ENCODE measurements at places on chromosomes 4 and X. TPM values are rescaled to one million over a fixed set of nuclear protein-coding genes. Genes with fewer than 3 reads are reported as not detected.

DNA sequence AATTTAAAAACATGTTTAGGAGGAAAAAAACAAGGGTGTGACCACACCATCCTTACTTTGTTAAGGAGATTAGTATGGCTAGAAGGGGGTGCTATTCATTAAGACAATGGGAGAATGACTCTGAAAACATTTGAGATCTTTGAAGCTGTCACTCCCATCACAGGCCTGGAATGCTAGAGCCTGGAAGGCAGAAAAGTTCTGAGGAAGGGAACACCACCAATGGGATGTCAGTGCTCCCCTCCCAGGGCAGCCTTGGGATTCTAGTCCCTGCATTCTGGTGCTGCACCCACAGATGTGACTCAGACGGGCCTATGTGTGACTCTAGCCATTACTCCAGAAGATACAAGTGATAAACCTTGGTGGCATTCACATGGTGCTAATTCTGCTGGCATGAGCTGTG, 162.2 kb upstream of the ANXA10 start:
- no peak for DNase-seq

GRCh38 chrX:14027511-14028019, 2.1 kb downstream of the GEMIN8 start:
- DNase-seq = peak; percentile 93

DNA sequence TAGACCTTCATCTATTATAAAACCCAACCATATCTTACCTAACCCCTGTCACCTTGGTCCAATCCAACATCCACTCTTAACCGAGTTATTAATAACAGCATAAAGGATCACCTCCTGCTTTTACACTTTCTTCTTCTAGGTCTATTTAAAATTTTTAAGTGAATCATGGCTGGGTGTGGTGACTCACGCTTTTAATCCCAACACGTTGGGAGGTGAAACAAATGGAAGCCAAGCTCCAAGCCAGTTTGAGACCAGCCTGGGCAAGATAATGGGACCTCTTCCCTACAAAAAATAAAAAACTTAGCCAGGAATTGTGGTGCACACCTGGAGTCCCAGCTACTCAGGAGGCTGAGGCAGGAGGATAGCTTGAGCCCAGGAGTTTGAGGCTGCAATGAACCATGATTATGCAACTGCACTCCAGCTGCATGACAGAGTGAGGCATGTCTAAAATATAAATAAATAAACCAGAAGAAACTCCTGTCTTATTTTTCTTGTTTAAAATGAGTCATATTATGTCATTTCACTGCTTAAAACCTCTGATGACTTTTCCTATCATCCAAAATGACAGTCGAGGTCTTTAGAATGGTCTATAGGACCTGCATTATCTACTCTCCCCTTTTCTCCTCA, 188.4 kb downstream of the GASK1B start:
- DNase-seq = no peak

GRCh38 chrX:64427787-64428186, 32.5 kb upstream of the MTMR8 start:
- no peak for DNase-seq

DNA sequence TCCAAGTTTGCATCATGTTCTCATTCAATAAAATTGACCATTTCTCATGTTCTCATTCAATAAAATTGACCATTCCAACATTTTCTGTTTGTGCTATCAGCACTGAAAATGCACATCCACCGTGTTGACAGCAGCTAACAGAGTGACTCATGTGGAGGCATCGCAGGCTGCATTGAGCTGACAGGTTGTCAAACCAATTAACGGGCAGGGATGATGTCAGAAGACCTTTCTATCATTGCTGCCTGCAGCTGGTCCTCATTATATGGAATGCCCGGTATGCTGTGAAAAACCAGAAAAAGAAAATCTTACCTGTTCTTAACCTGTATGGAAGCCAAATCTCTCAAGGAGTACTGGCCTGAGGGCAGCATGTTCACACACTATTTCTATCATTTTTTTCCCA, 202.0 kb downstream of the SMIM20 start:
- DNase-seq = no peak

DNA sequence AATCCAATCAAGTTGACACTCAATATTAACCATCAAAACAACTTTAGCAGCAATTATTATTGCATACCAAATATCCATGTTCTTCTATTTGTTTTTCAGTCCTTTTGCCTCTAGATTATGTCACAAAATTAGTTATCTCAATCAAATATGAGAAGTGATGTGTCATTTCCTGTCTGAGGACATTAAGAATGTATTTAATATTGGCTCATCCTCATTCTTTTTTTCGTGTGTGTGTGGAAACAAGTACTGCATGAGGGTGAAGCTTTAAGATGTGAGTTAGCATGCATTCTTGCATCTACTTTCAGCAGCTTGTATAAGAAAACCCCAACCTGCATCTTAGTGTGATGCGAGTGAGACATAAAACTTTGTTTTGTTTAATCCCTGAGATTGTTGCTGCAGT, 301.4 kb downstream of the GRIA2 start:
- no peak for DNase-seq

GRCh38 chrX:6770936-6771335, 236.0 kb upstream of the VCX3A start:
- no peak for DNase-seq

- DNase-seq = no peak
These were observed 141.3 kb upstream of the NALF2 start for GRCh38 chrX:69362856-69363255.

- DNase-seq = peak; percentile 2
These were observed 22.2 kb upstream of the TBC1D8B start for GRCh38 chrX:106780264-106780663.

F9 gene
- not detected for total RNA-seq

ADGRG4 gene
- total RNA-seq = not detected

ADAMTS3 gene
- 2.5 TPM for total RNA-seq

DNA sequence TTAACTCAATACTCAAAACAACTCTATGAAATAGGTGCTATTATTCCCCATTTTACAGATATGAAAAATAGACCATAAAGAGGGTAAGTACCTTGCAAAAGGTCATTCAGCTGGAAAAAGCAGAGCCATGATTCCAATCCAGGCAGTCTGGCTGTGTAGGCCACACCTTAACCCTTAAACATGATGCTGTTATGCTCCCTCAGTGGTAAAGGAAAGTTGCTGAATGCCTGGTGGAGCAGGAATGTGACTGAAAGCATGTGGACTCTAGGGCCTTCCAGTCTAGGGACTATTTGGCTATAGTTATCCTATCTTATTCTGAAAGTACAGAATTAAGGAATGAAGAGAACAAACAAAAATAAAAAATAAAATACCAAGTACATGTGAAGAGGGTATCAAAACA, 19.6 kb downstream of the RP2 start:
- no peak for DNase-seq

GRCh38 chrX:133921764-133922389, 63.5 kb downstream of the GPC3 start:
- DNase-seq = peak; percentile 76

MSANTD1 gene
- not detected for total RNA-seq

MSX1 gene
- total RNA-seq = 4.5 TPM

DNA sequence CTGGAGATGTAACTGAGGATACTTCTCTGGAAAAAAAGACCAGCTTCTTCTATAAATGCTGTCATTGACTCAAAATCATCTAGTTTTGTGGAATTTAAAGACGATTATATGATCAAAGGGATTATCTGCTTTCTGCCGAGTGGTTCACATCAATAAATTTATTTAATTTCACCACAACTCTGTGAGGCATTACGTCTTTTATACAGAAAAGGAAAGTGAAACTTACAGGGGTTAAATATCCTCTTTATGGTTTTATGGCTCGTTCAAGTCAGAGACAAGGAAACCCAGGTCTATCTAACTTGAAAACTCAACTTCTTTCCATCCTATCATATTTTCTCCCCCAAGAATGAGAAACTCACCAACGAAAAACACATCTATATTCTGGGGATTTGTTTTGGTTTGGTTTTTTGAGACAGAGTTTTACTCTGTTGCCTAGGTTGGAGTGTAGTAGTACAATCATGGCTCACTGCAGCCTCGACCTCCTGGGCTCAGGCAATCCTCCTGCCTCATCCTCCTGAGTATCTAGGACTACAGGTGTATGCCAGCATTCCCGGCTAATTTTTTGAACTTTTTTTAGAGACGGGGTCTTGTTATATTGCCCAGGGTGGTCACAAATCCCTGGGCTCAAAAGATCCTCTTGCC, 377.9 kb upstream of the EMCN start:
- DNase-seq = peak; percentile 2

GRCh38 chr4:40058121-40058520, 1.5 kb downstream of the N4BP2 start:
- no peak for DNase-seq

GRCh38 chrX:151393514-151393913, 3.5 kb upstream of the VMA21 start:
- no peak for DNase-seq

DNA sequence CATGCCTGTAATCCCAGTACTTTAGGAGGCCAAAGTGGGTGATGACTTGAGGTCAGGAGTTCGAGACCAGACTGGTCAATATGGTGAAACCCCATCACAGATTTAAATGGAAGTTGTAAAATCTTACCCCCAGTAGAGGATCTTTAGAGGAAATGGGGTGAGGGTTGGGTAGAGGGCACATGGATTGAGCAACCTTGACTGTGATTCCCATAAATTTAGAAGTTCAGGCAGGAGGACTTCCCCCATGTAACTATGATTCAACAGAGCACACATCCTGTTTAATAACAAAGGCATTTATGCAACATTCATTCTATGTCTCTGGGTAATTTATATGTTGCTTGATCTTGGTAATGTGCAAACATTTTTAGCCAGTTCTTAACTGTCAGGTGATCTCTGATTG, 143.1 kb downstream of the RBM47 start:
- no peak for DNase-seq

- no peak for DNase-seq
These were observed 208.1 kb upstream of the PPP3CA start for GRCh38 chr4:101555341-101555880.

MAMLD1 gene
- 0.16 TPM for total RNA-seq

TCEANC gene
- total RNA-seq = 5.4 TPM

PPP4R3C gene
- not detected for total RNA-seq

MAGEE1 gene
- total RNA-seq = 0.56 TPM

- DNase-seq = no peak
These were observed 85.1 kb downstream of the NKX6-1 start for GRCh38 chr4:84413976-84414375.

DNA sequence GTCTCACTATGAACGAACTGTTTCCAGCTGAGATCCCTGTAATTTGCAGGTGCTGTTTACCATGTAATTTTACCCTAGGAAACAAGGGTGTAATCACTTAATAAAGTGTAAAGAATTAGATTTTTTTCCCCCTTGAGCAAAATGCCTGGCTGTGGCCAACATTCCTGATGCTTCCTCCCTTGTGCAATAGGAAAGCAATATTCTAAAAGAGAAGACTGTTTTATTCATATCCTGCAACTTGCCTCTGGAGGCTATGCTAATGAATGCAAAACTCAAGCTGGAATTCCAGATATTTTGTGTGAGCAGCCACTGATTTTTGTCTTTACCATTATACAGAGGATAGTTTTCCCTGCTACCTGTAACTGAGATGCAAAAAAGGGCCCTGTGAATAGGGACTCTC, 98.0 kb downstream of the AWAT2 start:
- no peak for DNase-seq

DNA sequence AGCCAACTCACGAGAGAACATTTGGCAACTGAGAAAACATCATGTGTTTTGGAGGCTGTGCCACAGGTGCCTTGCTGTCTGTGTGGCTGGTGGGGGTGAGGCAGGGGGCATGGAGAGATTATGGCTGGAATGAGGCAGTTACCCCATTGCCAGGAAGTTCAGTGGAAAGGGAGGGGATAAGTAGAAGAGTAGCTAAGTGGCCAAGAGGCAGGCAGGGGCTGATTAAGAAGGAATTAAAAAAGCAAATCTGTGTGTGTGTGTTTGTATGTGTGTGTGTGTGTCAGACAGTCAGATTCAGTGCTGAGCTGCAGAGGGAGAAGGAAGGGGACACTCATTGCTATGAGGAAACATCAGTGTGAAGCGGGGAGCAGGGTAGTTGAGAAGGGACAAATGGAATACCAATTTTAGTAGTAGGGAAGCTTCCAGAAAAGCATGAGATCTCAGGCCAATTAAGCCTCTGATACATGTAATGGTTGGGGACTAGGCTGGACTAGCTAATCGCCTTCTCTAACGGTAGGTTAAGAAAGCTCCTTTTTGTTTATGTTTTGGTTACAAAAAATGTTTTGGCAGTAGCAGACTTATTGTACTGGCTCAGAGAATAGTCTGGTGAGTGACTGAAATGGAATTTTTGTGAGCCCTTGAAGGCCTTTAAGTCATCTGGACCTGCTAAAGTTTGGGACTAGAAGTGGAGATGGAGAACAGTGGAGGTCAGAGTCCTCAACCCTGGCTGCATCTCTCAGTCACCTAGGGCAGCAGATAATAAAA, 18.5 kb downstream of the TMEM164 start:
- DNase-seq = peak; percentile 46

SLC10A4 gene
- total RNA-seq = not detected

DNA sequence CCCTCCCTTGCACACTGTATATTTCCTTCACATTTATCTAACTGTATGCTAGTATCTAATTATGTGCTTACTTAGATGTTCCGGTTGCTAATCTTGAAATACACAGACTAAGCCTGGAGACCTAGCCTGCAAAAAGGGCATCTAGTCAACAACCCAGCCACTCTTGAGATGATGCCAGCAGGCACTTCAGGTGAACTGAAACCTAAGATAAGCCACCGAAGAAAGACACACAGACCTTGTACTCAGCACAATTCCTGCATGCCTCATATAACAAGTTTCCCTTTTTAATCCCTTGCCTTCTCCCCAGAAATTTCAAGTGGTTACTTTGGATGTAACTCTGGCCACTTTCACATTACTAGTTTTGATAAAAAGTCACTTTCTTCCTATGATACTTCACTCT, 2506.6 kb downstream of the ARAP2 start:
- no peak for DNase-seq

DNA sequence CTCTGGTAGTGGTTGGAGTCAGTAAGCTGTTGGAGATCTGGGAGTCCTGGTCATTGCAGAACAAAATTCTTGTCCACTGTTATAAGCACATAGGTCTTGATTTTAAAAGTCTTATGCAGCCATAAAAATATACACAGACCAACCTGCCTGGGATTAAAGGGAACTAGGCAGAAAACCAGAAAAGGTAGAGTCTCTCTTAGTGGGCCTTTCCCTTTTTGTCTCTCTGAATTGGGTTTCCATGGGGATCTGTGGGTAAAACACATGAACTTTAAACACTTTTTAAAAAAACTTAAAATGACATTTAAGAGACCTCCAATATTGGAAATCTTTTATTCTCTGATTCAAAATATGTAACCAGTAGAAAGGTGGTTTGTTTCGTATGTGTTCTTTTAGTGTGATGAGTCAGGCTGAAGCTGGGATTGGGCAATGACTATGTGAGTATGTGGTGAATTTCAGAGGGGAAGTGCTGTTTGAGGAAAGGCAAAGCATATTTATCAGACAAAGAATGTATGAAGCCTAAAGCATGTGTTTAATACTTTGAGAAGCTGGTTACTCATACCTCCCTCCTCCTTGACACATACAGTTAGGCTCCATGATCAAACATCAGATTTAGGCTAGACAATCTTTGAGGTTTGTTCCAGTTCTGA, 29.6 kb downstream of the SLC16A2 start:
- no peak for DNase-seq

VCX3A gene
- 0.21 TPM for total RNA-seq

Measured in SK-MEL-5 (cell line).